Mesothelial cell of epicardium (in vitro differentiated cells): ENCODE measurements at places on chromosomes 7 and 10. TPM values are rescaled to one million over a fixed set of nuclear protein-coding genes. Genes with fewer than 3 reads are reported as not detected.
A peak's percentile ranks its signal among the peaks of the same experiment; 100 is the strongest.

The HABP2 gene
- 0.13 TPM in 1 of 3 replicates, not detected in the others for total RNA-seq

The TRPV5 gene
- total RNA-seq = 0.18 to 0.56 TPM (median 0.29 TPM) in 3 replicates

The C10orf53 gene
- total RNA-seq = not detected in 3 replicates

The FAM25G gene
- not detected in 3 replicates for total RNA-seq

The IL15RA gene
- not detected in 3 replicates for total RNA-seq

The SFMBT2 gene
- total RNA-seq = 0.86 to 2.3 TPM (median 2.0 TPM) in 3 replicates

The MARVELD1 gene
- total RNA-seq = 72.5 to 75.4 TPM (median 75.4 TPM) in 3 replicates

The MKX gene
- not detected in 3 replicates for total RNA-seq

DNA sequence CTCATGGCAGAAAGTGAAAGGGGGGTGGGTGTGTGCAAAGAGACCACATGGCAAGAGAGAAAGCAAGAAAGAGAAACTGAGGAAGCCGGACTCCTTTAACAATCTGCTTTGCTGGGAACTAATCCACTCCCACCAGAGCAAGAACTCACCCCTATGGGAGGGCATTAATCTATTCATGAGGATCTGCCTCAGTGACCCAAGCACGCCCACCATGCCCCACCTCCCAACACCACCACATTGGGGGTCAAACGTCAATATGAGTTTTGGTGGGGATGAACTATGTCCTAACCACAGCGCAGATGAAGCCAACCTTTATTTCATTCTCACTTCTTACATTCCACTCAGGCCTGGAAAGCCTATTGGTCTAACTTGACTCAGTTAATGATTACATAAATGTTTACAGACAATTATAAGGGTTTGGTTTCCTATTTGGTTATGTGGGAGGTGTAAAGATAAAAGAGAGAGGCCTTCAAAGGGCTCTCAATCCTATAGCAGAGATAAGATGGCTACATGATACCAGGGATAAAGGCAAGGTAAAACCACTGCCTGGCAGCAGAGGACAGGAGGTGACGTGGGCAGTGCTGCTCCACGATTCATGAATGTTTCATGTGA is 601.8 kb downstream of the PARD3 start:
- no peak for DNase-seq

DNA sequence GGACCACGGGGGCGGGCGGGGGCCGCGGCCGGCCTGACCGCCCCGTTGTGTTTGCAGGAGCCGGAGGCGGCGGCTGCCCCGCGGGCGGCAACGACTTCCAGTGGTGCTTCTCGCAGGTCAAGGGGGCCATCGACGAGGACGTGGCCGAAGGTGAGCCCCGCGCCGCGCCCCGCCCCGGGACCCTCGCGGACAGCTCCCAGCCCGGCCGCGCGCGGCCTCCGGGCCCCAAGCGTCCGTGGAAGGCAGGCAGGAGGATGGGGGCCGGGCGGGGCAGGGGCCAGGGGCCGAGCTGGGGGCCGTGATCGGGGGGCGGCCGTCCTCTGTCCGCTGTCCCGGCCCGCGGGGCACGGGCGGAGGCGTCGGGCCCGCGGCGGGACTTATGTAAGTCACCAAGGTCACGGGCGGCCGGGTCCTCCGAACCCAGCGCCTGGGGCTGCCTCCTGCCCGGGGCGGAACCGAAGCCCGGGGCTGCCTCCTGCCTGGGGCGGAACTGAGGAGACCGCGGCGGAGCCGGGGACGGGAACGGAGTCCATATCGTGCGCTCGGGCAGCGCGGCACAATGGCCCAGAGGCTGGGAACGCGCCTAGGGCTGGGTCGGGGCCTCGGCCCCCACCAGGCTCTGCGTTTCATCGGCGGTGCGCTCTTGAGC is 497 bp downstream of the PPP2R2D start:
- peak; percentile 59 for DNase-seq

- DNase-seq = no peak
Measured at GRCh38 chr7:5838761-5839500, 41.7 kb upstream of the OCM start.

GRCh38 chr10:1807196-1807595 is 69.9 kb upstream of the ADARB2 start:
- DNase-seq = no peak

GRCh38 chr10:118271671-118272070 is 70.5 kb downstream of the FAM204A start:
- DNase-seq = no peak

DNA sequence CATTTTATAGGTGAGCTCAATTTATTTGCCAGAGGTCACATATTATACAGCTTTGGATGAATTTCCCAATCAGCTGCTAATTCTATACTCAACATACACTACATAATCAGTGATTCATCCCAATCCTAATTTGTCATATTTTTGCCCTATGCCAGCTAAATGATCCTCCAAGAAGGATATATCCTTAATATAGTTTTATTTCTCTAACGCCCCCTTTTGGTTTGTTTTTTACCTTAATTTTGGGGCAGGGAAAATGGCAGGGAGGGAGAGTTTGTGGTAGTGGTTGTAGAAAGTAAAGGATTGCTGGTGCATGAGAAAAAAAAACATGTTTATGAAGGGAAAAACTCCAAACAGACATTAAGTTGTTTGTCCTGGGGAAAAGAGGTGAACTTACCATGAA is 31.9 kb downstream of the WASL start:
- DNase-seq = no peak

DNA sequence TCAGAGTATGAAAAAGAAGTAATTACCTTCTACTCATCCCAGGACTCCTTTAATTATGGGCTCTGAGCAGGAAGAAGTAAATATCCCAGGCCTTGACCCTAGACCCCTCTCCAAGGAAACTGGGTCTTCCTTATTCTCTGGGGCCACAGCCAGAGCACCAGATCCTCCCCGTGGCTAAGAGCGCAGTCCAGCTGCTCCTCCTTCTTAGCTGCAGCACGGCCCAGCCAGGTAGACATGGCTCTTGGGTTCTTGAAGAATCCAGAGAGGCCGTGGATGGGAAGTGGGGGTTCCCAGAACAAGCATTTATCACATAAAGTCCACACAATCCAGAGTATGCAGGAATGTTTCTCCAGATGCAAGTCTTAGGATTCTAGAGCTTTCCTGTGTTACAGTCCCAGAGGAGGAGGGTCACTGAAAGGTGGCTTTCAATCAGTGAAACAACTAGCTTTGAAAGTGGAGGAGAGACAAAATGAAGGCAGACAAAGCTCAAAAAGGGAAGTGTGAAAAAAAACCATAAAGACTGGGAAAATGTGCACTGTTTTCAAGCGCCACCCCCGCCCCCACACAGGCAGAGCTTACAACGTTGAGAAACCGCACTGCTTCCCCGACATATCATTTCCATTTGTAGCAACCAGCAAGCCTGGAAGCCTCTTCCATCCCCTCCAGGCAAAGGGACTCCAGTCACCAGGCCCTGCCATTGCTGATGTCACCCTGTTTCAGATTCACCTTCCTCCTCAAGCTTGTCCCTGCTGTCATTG is 396.5 kb upstream of the MKI67 start:
- DNase-seq = no peak

GRCh38 chr7:101527844-101528667 is 101.0 kb downstream of the MYL10 start:
- DNase-seq = no peak

DNA sequence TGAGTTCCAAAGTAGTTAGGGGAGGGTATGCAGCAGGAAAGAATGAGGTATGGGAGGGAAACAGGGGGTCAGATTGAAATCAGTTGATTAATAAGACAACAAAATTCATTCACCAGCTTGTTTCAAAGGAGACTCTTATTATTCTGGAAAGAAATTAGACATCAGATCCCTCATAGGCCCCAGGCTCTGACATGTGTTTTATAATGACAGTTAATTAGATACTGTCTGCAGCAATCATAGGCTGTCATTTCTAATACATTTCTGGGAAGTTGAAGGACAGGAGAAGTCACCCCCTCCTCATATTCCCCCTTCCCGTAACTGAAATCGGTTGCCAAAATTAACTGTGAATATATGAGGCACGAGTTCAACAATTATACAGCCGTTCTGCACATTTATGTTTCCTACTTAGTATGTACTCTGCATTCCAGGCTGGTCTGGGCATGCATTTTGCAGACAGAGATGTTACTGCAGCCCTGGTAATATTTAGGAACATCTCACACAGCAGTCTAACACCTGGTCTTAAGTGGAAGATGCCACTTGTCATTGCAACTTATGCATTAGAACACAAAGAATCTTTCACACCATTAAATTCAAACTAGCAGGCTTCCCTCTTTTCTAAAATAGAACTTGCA is 355.2 kb upstream of the LRGUK start:
- no peak for DNase-seq

GRCh38 chr7:152076324-152076821 is 50.9 kb downstream of the GALNT11 start:
- DNase-seq = no peak

DNA sequence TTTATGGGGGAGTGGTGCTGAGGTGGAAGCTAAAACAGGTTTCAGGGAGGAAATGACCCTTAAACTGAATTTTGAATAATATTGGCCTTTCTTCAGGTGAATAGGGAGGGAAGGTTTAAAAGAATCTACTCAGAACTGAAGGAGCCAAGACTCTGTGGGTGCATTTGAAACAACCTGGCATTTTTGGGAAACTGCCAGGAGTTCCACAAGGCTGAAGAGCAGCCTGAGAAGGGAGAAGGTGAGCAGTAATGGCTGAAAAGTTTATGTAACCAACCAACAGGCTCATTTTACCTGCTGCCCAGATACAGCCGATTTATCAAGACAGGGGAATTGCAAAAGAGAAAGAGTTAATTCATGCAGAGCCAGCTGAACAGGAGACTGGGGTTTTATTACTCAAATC is 4.0 kb upstream of the PANK1 start:
- no peak for DNase-seq

GRCh38 chr7:133053321-133053891 is 28.5 kb downstream of the CHCHD3 start:
- DNase-seq = no peak

DNA sequence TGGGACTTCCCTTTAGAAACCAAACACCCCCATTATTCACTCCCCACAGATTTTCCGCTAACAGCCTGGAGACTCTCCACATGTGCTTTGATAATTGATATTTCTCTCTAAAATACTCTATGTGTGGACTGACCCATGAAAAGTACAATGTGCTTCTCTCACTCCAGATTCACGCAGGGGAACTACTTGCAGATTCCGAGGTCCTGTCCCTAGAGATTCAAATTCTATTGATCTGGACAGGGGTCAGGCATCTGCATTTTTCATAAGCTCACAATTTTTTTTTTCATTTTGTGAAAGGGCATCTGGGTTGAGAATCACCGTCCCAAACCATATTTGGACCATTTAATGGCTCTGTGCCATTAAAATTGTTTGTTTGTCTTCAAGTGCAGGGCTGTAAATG is 98.7 kb downstream of the CALCR start:
- no peak for DNase-seq

- DNase-seq = no peak
Measured at GRCh38 chr7:1548944-1549343, 7.1 kb downstream of the TMEM184A start.
